Upper lobe of right lung (tissue), 1 donor: ENCODE measurements at places on chromosomes 2 and 18. TPM values are rescaled to one million over a fixed set of nuclear protein-coding genes. Genes with fewer than 3 reads are reported as not detected.

GRCh38 chr2:200308546-200309295 lies 2.2 kb downstream of the SPATS2L start:
- no peak for DNase-seq
- no peaks in the 10 kb centered on the region for H3K27me3 ChIP-seq
- no peak overlapping the region for H3K27ac ChIP-seq
- H3K36me3 ChIP-seq = no peaks in the 10 kb centered on the region
- peak overlapping the region; percentile 85 for H3K4me3 ChIP-seq

- no peak overlapping the region for H3K27ac ChIP-seq
- H3K4me1 ChIP-seq = no peaks in the 10 kb centered on the region
- no peaks in the 10 kb centered on the region for H3K27me3 ChIP-seq
- no peak overlapping the region for H3K4me3 ChIP-seq
- no peak for DNase-seq
- no peaks in the 10 kb centered on the region for H3K36me3 ChIP-seq
Observed at GRCh38 chr2:60331115-60331809, 222.2 kb downstream of the BCL11A start.

EN1 gene
- not detected for total RNA-seq

CYTIP gene
- total RNA-seq = 34.7 TPM

TEKT4 gene
- total RNA-seq = not detected
